Progenitor cell of endocrine pancreas (in vitro differentiated cells): ENCODE measurements at places on chromosomes 11 and 22. TPM values are rescaled to one million over a fixed set of nuclear protein-coding genes. Genes with fewer than 3 reads are reported as not detected.

KDELR3 gene
- total RNA-seq = 5.7 and 6.3 TPM in 2 replicates

TMEM191B gene
- total RNA-seq = 2.2 and 3.3 TPM in 2 replicates

OR2AT4 gene
- total RNA-seq = not detected in 2 replicates

FGF4 gene
- not detected in 2 replicates for total RNA-seq

- peaks cover 2% of the 10 kb centered on the region for H3K4me1 ChIP-seq
- H3K27ac ChIP-seq = no peak overlapping the region
- H3K4me3 ChIP-seq = no peak overlapping the region
- DNase-seq = no peak
Measured at GRCh38 chr11:27239305-27239942, 123.6 kb downstream of the CCDC34 start.

DNA sequence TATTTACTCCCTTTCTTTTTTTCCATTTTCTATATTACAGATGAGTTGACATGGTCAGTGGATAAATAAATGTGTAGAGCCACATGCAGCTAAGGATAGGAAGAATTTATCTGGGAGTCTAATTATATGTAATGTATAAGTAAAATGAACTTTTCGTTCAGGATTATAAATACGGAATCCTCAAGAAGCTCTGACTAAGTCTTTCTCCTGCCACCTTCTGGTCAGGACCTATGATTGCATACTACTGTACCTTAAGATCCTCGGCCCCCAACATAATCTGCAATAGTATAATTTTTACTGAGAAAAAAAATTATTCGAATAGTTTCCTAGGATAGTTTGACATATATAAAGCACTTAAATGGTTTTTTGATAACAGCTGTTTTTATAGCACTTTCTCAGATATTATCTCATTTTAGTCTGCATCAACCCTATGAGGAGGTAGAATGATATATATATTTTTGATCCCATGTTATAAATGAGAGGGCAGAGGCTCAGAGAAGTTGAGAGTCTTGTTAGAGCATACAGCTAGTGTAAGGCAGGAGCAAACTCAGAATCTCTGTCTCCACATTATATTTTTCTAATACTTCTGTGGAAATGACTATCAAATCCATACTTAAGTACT lies 36.1 kb downstream of the CCDC90B start:
- no peaks in the 10 kb centered on the region for H3K27me3 ChIP-seq
- peaks cover 4% of the 10 kb centered on the region for H3K36me3 ChIP-seq
- H3K4me3 ChIP-seq = no peak overlapping the region
- H3K4me1 ChIP-seq = peaks cover 4% of the 10 kb centered on the region
- no peak overlapping the region for H3K27ac ChIP-seq

DNA sequence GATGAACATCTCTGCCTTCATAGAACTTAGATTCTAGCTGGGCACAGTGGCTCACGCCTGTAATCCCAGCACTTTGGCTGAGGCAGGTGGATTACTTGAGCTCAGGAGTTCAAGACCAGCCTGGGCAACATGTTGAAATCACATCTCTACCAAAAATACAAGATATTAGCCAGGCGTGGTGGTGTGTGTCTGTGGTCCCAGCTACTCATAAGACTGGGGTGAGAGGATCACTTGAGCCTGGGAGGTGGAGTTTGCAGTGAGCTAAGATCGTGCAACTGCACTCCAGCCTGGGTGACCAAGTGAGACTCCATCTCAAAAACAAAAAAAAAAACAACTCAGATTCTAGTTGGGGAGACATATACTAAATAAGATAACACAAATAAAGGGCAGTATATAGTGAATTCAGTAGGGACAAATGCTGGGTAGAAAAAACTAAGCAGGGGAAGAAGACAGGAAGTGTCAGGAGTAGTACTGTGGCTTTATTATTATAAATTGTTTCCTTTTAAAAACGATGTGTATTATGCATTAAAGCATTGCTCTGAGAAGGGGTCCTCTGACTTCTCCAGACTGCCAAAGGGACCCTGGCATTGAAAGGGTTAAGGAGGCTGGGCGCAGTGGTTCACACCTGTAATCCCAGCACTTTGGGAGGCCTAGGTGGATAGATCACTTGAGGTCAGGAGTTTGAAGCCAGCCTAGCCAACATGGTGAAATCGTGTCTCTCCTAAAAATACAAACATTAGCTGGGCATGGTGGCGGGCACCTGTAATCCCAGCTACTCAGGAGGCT lies 46.7 kb downstream of the PACS1 start:
- no peaks in the 10 kb centered on the region for H3K27me3 ChIP-seq
- no peak overlapping the region for H3K4me3 ChIP-seq
- no peak for DNase-seq

GRCh38 chr11:26947379-26947844 lies 46.5 kb upstream of the FIBIN start:
- no peaks in the 10 kb centered on the region for H3K4me1 ChIP-seq
- H3K27me3 ChIP-seq = no peaks in the 10 kb centered on the region
- no peak for DNase-seq
- H3K36me3 ChIP-seq = no peaks in the 10 kb centered on the region
- H3K27ac ChIP-seq = no peak overlapping the region

GRCh38 chr11:61889831-61890230 lies 1.5 kb downstream of the FADS3 start:
- peaks cover 2% of the 10 kb centered on the region for H3K4me1 ChIP-seq
- H3K27me3 ChIP-seq = peaks cover 7% of the 10 kb centered on the region
- H3K27ac ChIP-seq = no peak overlapping the region
- peak overlapping the region; percentile 35 for H3K4me3 ChIP-seq
- no peak for DNase-seq

DNA sequence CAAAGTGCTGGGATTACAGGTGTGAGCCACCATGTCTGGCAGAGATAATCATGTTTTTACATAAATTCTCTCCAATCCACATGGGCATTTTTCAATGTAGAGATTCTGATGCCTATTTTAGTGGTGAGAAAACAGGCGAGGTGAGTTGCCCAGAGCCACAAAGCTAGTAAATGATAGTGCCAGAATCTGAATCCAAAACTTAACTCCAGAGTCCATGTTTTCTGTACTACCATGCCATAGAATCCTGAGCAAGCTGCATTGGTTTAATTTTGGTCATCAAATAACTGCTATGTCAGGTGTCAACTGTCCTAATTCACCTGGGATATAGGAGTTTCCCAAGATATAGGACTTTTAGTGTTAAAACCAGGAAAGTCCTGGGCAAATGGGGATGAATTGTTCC lies 13.6 kb downstream of the NEFH start:
- no peaks in the 10 kb centered on the region for H3K4me1 ChIP-seq
- peaks cover 7% of the 10 kb centered on the region for H3K27me3 ChIP-seq
- H3K27ac ChIP-seq = no peak overlapping the region
- no peak overlapping the region for H3K4me3 ChIP-seq

DNA sequence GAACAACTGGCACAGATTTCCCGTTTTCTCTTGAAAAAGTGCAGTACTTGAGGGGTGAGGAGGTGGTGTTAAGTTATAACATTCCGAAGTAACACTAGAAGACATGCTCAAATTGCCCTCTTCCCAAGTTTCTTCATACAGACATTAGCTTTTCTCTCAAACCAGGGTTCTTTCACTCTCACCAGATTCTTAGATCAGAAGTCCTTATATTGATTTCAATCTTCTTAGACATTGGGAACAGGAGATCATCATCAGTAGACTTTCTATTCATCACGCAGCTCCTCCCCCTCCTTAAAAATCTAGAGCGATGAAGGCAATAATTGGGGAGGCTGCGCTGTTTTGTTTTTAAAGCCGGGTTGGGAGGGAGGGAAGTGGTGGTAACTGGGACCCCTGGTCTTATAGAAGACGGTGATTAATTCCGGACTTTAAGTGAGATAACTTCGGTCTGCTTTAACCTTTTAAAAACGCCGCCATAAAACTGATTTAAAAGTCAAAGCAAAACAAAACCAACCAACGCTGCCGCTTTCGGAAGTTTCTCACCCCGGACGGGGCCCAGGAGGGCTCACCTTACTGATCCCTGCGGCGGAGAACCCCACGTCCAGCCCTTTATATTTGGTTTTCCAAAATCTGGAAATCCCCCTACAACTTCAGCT lies 665 bp downstream of the USP28 start:
- H3K4me3 ChIP-seq = peak overlapping the region; percentile 89
- peaks cover 24% of the 10 kb centered on the region for H3K4me1 ChIP-seq
- H3K27ac ChIP-seq = peak overlapping the region; percentile 90
- H3K36me3 ChIP-seq = peaks cover 9% of the 10 kb centered on the region
